ENCODE measurements at places on chromosomes 7 and 10.

DNA sequence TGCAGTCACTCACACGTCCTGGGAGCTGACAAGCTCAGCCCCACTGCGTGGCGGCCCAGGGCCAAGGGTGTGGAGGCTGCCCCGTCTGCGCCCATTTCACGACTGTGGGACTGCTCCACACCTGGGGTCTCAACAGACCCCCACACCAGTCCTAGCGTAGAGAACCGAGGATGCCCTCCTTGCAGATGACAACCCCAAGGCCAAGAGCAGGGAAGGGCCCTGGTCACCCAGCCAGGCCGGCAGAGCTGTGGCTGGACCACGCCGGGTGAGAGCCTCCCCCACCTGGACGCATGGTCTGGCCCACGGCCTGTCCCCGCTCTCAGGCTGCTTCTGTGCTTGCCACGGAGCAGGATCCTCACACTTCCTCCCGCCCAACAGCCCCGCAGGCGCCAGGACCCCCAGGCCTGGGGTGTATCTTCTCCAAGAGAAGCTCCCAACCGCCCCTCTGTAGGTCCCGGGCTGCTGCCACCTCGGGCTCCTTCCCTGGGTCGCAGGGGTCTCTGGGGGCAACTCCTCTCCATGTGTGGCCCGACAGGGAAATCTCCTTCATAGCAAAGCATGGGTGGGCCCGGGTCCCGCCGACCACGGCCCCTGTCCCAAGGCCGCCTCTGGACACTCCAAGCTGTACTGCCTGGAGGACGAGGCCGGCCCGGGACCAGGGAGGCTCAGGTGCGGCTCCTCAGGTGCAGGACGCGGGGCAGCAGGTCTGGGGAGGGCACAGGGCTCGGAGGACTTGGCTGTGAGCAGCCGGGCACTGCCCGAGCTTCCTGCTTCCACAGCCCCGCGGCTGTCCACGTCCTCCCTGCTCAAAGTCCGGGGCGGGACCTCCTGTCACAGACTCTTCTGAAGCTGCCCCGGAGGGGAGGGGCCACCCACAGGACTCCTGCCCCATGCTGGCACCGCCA lies 88.8 kb downstream of the FOXL3 start:
- DNase-seq = no peak

- no peak for DNase-seq
Measured at GRCh38 chr10:131027256-131027655, 284.3 kb downstream of the TCERG1L start.

DNA sequence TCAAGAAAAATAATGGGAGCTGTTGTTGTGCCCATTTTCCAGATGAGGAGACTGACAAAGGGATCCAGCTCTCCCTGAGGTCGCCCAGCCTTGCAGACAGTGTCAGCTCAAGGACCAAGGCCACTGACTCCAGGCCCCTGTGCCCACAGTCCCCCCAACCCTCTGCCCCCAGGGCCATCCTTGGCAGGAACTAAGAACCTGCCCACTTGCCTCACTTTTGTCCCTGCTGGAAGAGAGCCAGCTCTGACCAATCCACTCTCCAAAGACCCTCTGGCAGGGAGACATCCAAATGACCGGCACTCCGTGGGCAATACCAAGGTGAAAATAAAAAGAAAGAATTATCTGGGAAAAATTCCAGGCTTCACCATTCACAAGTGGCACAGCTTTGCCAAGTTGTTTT lies 101.3 kb downstream of the TCERG1L start:
- DNase-seq = no peak

- DNase-seq = no peak
Measured at GRCh38 chr7:55164527-55164926, 145.7 kb downstream of the EGFR start.

DNA sequence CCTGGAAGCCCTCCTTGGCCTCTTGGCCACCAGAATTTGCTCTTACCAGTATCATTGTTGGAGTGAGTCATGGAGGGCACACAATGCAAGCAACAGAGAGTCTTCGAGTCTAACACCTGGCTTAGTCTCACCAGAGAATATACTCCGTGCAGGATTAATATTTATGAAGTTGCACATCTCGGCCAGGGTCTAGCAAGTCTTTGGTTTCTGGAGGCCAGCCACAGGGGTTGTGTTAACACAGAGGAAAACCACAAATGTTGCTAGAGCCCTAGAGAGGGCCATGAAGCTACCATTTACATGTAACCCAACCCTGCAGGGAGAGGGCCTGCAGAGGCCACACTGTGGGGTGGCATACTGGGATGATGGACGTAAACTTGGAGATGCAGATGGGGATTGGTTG lies 71.8 kb downstream of the MTPN start:
- DNase-seq = no peak

DNA sequence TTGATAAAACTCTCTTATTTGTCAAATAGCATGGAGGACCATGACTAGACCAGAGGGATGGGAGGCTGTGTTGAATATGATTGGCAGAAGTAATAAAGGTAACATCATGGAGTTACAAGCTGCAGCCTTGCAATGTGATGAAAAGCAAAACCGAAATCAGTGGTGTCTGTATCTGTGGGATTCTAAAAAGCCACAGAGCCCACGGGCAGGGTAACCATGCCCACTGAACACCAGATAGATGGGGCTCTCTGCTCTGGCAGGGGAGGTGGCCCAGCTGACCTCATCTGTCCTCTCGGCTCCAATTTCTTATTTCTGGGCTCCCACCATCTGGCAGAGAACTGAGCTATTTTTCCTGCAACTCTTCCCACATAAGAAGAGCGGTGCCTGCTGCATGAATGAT lies 1072.2 kb downstream of the GATA3 start:
- no peak for DNase-seq

- DNase-seq = no peak
Measured at GRCh38 chr7:143437578-143437977, 5.7 kb upstream of the TAS2R60 start.

- no peak for DNase-seq
Measured at GRCh38 chr10:119268428-119268827, 61.1 kb downstream of the GRK5 start.

- DNase-seq = no peak
Measured at GRCh38 chr10:114479836-114480235, 75.5 kb upstream of the AFAP1L2 start.

DNA sequence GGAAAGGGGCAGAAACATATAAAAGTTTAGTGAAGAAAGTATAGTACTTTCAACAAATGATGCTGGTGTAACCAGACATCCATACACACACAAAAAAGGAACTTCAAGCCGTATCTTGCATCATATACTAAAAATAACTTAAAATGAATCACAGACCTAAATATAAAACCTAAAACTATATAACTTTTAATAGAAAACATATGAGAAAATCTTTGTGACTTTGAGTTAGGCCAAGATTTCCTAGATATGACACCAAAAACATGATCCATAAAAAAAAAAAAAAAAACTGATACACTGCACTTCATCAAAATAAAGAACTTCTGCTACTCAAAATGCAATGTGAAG lies 40.9 kb downstream of the NUDCD3 start:
- DNase-seq = no peak

Measured in NCI-H187 treated with DMSO at 0.1 percent for 48 hours (cell line).